HCT116 (cell line): ENCODE measurements at places on chromosomes 6 and 20.

- no peak for DNase-seq
Measured at GRCh38 chr6:148867862-148868261, 121.0 kb downstream of the UST start.

GRCh38 chr20:4585758-4586157 is 136.0 kb upstream of the PRND start:
- DNase-seq, result no peak

DNA sequence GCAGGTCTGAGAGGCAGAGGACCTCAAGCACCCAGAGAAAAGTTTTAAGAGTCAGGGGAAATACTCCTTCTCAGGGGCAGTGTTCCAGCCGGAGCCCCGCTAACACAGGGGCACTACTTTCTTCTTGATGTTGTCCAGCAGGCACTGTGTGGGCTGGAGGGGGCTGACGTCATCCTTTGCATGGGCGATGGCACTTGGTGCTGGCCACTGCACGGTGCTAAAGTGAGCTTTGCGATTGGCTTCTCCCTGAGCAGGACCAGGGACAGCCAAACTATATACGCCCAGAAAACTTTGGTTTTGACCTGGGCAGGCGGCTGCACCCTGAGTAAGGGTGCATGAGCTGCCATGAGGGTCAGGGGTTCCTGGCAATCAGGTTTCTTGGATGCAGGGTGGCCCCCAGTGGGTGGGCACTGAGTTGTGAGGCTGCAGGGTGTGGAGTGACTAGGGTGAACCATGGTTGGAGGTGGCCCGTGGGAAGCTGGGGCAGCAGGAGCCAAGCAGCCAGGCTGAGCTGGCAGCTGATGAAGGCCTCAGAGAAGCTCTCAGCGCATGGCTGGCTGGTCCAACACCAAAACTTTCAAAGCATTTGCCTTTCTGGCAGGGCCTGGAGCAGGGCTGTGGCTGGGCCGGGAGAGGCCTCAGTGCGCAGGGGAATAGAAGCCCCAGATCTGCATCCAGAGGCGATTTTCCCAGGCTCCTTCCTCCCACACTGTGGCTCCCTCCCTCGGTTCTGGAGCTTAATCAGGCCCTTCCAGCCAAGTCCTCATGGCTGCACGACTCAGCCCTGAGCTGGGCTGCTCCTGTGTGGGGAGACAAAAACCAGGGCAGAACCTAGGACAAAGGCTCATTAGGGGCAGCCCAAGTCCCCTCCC is 18.3 kb downstream of the MRPS18A start:
- no peak for DNase-seq

GRCh38 chr20:10940941-10941340 is 267.1 kb upstream of the JAG1 start:
- no peak for DNase-seq

GRCh38 chr6:138512609-138513008 is 13.3 kb upstream of the NHSL1 start:
- no peak for DNase-seq

DNA sequence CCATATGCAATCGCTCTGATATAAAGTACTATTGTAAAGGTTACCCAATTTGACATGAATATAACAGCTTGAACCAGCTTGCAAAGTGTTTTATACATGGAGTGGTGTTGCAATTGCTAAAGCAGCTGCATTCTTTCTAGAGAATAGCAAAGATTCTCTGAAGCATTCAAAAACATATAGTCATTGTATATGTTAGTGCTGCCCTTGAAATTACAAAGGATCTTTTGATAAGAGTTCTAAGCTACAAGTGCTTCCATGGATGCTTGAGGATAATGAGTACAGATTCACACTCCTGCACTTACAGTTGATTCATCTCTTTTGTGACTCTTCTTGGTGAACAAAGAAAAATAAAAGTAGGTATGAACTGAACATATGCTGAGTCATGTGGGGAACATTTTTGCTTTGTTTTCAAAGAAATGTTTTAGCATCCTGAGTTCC is 175.7 kb downstream of the ALDH8A1 start:
- DNase-seq, result no peak

- no peak for DNase-seq
Measured at GRCh38 chr6:46773201-46773855, 19.9 kb upstream of the MEP1A start.

- DNase-seq, result no peak
Measured at GRCh38 chr6:105364243-105364642, 38.6 kb downstream of the PREP start.

- no peak for DNase-seq
Measured at GRCh38 chr6:53199156-53199555, 50.5 kb upstream of the GCM1 start.

- peak; percentile 29 for DNase-seq
Measured at GRCh38 chr6:63764318-63764916, 128.8 kb downstream of the PHF3 start.

- no peak for DNase-seq
Measured at GRCh38 chr6:44074439-44074812, 52.8 kb downstream of the MRPL14 start.

DNA sequence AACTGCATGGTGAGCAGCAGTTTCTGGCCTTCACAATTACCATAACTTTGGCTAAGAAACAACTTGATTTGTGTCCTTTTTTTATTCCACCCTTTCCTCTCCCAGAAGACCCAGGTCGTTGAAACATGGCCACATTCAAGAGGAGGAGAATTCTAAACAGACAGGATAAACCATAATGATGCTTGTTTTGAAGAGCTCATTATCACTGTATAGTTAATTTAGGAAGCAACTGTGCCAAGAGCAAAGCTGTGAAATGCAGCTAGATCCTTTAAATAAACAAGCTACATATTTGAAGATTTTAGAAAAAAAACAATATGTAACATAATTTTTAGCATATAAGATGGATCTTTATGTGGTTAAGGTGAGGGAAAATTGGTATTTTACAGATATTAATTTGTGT is 104.5 kb downstream of the KLHL32 start:
- no peak for DNase-seq

GRCh38 chr20:25369529-25369928 is 21.1 kb downstream of the ABHD12 start:
- DNase-seq, result no peak

- DNase-seq, result no peak
Measured at GRCh38 chr6:128415387-128415786, 105.0 kb downstream of the PTPRK start.

GRCh38 chr6:148708707-148709106 is 38.1 kb upstream of the UST start:
- no peak for DNase-seq

DNA sequence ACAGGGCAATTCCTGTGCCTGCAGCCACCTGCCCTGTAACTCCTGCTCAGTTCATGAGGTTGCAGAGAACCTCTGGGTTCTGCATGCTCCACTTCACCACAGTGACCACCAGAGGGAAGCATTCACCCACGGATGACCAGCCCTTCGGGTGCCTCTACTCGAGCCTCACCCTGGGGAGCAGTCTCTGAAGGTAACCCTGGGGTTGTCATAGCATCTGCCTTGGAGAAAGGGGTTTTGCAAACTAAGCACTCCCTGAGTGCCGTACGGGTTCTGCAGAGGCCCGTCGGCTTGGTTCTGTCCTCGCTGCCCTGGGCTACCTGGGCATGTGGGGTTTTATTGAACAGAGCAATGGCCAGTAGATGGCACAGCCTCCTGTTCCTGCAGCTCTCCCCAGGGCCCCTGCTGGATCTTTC is 10.2 kb upstream of the CST5 start:
- DNase-seq, result peak; percentile 10

- DNase-seq, result no peak
Measured at GRCh38 chr6:107116328-107116892, 1.1 kb upstream of the BEND3 start.

DNA sequence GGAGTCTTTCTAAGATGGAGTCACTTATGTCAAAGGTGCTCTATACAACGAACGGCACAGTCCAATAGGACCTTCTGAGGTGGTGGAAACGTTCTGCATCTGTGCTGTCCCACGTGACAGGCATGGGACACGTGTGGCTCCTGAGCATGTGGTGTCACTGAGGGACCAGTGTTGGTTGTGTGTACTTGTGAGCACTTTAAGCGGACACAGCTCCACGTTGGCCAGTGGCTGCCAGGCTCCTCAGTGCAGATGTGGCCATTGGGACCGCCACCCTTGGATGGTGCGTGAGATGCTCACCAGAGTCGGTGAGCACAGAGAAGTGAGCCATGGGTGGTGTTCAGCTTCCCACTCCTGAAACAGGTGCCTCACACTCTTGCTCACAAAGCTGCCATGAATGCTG is 110.0 kb downstream of the SYNDIG1 start:
- no peak for DNase-seq

DNA sequence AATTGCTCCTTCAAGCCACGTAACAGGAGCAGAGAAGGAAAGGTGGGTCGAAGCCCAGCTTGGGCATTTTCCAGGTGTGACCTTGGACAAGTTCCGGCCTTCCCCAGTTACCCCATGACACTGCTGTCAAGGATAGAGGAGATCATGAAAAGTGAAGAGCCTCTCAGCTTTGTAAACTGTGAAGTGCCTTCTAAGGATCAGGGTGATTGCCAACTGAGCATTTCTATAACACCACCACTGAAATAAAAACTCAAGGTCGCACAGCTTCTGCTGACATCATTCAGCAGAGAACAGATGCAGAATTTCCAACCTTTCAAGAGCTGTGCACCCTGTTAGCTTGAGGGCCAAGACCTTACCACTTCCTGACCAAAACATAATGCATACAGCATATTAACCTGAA is 24.0 kb upstream of the ZMYND8 start:
- no peak for DNase-seq

DNA sequence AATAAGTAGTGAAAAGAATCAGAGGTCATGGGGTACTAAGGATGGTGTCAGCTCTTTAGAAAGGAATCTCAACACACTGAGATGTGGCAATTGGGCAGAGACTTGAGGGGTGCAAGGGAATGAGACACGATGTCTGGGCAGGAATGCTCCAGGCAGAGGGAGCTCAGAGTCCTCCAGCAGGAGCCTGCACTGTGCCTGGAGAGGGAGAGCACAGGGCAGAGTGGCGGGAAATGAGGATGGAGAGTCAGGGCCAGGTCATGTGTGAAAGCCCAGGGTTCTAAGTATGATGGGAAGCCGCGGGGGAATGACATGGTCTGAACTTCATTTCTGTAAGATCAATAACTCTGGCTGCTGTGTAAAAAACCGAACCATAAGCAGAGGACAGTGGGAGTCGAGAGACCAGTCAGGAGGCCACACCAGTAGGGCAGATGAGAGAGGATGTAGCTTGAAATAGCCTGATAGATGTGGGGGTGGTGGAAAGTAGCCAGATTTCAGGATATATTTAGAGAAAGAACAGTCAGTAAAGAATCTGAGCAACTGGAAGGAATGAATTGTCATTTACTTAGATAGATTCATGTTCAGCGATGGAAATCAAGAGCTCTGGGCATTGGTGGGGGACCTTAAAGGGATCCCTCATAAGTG is 133.4 kb upstream of the DTNBP1 start:
- DNase-seq, result no peak

GRCh38 chr6:127376685-127377084 is 33.3 kb upstream of the ECHDC1 start:
- DNase-seq, result no peak

GRCh38 chr6:85580878-85581267 is 12.8 kb downstream of the SNX14 start:
- no peak for DNase-seq

GRCh38 chr6:37673436-37673835 is 24.2 kb downstream of the MDGA1 start:
- no peak for DNase-seq

DNA sequence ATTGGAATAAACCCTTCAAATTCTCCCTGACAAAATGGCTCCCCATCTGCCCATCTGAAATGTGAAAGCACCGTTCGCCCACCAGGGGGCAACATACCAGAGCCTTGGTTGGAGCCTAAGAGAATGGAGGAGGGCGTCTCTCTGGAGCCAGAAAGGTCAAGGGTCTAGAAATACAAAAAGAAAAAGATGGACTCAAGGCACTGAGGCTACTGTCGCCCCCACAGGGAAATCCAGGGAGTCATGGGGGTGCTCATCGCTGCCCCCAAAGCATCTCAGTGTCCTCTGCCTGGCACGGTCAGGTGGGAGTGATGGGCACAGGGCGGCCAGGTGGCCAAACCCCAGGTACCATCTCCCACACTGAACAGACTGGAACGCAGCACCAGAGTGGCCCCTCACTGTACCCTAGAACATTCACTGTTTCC is 136.3 kb downstream of the ZMYND8 start:
- DNase-seq, result peak; percentile 10

GRCh38 chr6:141829566-141830360 is 303.0 kb upstream of the GJE1 start:
- DNase-seq, result no peak

- no peak for DNase-seq
Measured at GRCh38 chr6:111129013-111129412, 41.7 kb downstream of the SLC16A10 start.

GRCh38 chr6:84847390-84848160 is 83.2 kb upstream of the TBX18 start:
- no peak for DNase-seq

DNA sequence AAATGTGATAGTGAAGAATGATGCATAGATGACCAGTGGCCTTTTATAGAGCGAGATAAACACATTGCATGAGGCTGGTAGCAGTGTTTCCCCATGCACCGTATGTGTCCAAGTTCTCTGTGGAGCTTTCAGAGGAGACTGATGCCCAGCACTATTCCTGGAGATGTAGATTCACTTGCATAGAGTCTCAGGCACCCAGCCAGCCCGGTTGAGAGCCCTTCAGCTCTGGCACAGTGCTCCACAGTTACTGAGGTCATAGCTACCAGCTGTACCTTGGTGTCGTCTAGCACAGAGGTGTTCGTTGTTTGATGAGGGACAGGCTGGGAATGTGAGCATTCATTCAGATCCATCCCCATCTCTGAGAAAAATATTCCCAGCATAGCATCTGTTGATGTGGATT is 328.9 kb downstream of the FARS2 start:
- DNase-seq, result no peak

- no peak for DNase-seq
Measured at GRCh38 chr6:109087661-109088264, 6.9 kb downstream of the SESN1 start.

DNA sequence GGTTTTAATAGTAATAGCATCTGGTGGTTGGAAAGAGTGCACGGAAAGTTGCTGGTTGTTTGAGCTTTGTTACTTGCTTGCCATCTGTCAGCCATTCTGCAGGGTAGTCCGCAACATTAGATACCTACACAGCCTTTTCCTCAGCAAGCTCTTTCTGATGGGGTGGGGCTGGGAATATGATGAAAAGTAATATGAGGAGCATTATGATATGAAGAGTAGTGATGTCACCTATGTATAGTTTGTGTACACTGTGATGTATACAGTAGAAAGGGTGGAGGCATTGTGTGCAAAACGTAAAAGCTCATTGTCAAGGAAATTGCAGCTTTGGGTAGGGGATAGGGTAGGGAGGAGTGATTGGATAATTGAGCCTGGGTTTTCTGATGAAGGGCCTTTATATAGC is 16.1 kb downstream of the SCAF8 start:
- no peak for DNase-seq
